Neural crest cell (in vitro differentiated cells): ENCODE measurements at places on chromosomes 1 and 21. TPM values are rescaled to one million over a fixed set of nuclear protein-coding genes. Genes with fewer than 3 reads are reported as not detected.

DNA sequence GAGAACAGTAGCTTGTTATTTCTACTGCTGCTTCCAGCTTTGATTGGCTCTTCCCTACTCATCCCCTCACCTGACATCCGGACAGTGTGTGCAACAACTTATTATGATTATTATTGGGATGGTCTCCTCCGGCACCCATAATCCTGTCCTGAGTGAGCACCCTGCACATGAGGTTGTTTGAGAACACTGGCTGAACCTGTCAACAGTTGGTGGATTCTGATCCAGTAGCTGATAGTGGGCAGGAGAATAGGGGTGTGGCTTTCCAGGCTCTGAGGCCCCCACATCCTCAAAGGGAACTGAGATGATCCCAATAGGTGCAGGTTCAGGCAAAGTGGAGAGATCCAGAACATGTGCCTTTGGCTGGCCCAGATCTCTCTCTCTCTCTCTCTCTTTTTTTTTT, 60.5 kb downstream of the RUNX1 start:
- no peak for DNase-seq

GRCh38 chr1:30659702-30660101, 63.7 kb downstream of the MATN1 start:
- no peak for DNase-seq

GRCh38 chr21:35019631-35020032, 29.5 kb downstream of the RUNX1 start:
- no peak for DNase-seq

GRCh38 chr1:222893255-222893654, 78.4 kb downstream of the DISP1 start:
- DNase-seq = no peak

The CHI3L1 gene
- not detected in 2 replicates for total RNA-seq

The SERPINC1 gene
- 0.18 TPM in 1 of 2 replicates, not detected in the other for total RNA-seq
